ENCODE measurements at places on chromosomes 7 and 10. TPM values are rescaled to one million over a fixed set of nuclear protein-coding genes. Genes with fewer than 3 reads are reported as not detected.

GRCh38 chr10:68550747-68551411, 9.3 kb upstream of the TET1 start:
- DNase-seq, result no peak

- DNase-seq, result no peak
Measured at GRCh38 chr10:23695825-23696420, 257.0 kb downstream of the OTUD1 start.

Gene LRRC17
- polyA plus RNA-seq, result 3.8 TPM

DNA sequence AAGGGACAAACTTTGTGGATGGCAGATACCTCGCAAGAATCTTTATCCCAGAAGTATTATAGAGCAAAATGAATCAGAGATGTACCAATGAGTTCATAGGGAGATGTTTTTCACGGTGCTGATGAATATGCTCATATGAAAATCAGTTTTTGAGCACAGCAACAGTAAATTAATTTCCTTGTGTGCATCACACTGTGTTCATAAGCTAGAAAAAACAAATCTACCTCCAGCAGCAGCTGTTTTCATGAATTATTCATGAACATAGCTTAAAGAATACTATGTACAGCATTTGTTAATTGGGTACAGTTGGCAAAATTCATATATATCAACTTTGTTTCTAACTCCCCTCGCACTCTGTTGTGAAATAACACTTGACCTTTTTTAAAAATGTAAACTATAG, 809.8 kb downstream of the GRM8 start:
- DNase-seq, result no peak

Gene OR9A2
- polyA plus RNA-seq, result not detected

Gene SPACDR
- 0.62 TPM for polyA plus RNA-seq

GRCh38 chr7:138726288-138726687, 25.1 kb upstream of the SVOPL start:
- no peak for DNase-seq

Gene STEAP1B
- polyA plus RNA-seq, result 0.43 TPM

Gene FAM170B
- not detected for polyA plus RNA-seq

- DNase-seq, result no peak
Measured at GRCh38 chr10:130066743-130067142, 43.9 kb downstream of the C10orf143 start.

GRCh38 chr10:8066797-8067196, 12.3 kb downstream of the GATA3 start:
- DNase-seq, result no peak

- DNase-seq, result no peak
Measured at GRCh38 chr7:5294169-5294987, 11.6 kb downstream of the SLC29A4 start.

Gene TMEM168
- 16.4 TPM for polyA plus RNA-seq

Measured in urinary bladder (tissue), 4 donors.